ENCODE measurements at places on chromosomes 16 and 17.

DNA sequence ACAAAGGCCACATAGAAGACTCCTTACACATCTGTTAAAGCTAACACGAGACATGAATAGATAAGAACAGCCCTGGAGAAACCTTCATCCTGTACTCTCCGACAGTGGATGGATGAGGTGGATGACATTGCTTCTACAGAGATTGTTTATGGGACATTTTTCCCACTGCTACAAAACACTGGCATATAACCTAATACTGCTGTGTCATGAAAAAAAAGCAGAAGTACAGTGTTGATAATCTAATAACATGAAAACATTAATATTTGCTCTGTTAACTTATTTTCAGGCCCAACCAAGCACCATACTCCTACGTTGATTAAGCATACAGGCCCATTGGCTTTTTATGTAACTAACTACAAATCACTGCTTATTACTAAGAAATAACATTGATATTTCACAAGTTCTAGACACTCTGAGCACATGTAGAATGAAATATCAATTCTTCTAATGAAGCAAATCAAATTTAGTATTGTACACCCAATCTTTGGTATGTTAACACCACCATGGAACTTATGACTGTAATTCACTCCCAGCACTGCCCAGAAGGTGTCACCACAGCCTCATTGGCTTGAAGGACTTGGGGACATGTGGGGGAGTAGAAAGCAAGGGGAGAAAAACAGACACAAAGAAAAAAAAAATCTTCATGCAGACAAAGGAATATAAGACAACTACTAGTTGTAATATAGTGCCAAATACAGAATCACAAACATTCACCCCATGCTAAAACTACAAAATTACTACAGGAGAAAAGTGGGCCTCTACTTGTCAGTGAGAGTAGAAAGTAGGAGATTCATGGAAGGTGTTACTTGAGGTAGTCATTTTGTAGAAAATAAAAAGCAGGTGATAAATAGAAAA lies 330.0 kb upstream of the PMFBP1 start:
- peak; percentile 83 for DNase-seq

DNA sequence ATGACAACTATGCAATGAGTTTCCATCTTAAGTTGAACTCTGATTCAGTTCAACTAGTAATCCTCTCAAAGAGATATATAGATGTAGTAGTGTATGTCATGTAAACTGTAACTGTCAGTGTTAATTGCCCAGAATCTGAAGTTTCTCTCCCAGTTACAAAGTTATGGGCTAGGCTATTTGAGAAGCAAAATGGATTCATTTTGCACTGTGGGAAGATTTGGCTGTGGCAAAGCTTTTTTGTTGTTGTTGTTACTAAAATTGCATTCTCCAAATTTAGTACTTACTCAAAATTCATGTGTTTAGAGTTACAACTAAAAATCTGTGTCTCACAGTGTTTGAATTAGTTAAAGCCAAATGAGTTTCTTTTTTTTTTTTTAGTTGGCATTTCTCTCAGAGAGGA lies 219.0 kb downstream of the KCNJ2 start:
- DNase-seq, result no peak

GRCh38 chr17:39144416-39144840 lies 7.0 kb downstream of the PLXDC1 start:
- peak; percentile 85 for DNase-seq

- no peak for DNase-seq
Measured at GRCh38 chr16:74982256-74982655, 2.7 kb downstream of the WDR59 start.

DNA sequence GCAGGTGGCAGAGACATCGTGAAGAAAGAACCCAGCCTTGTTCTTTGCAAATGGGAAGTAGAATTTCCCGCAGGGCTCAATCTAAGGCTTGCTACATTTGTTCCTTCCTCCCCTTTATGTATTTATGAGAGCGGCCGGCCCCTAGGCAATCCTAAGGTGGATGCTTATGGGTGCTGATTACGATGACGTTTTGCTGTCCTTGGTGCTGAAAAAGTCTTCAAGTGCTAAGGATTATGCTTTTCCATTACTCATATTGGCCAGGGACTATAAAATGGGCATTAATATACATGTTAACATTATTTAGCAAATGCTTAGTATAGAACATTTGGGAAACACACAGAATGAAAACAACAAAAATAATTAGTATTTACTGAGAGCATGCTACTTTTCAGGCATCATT lies 313.3 kb upstream of the XYLT1 start:
- DNase-seq, result peak; percentile 60

DNA sequence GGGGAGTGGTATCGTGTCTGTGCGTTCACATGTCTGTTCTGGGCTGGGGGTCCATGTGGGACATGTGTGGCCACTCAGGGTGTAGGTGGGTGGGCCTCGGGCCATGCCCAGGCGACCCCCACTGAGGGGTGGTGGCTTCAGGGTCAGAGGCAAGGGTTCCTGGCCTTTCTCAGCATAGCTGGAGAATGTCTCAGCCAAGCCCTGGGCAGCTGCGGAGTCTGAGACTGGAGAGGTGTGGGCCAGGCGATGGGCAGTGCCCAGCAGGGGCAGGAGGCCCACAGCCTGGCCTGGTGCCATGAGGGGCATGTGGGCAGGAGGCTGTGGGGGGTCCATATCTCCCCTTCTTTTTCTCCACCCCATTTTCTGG lies 1.2 kb downstream of the FSCN2 start:
- DNase-seq, result no peak

- DNase-seq, result no peak
Measured at GRCh38 chr17:4607261-4607741, 23.0 kb downstream of the SMTNL2 start.

DNA sequence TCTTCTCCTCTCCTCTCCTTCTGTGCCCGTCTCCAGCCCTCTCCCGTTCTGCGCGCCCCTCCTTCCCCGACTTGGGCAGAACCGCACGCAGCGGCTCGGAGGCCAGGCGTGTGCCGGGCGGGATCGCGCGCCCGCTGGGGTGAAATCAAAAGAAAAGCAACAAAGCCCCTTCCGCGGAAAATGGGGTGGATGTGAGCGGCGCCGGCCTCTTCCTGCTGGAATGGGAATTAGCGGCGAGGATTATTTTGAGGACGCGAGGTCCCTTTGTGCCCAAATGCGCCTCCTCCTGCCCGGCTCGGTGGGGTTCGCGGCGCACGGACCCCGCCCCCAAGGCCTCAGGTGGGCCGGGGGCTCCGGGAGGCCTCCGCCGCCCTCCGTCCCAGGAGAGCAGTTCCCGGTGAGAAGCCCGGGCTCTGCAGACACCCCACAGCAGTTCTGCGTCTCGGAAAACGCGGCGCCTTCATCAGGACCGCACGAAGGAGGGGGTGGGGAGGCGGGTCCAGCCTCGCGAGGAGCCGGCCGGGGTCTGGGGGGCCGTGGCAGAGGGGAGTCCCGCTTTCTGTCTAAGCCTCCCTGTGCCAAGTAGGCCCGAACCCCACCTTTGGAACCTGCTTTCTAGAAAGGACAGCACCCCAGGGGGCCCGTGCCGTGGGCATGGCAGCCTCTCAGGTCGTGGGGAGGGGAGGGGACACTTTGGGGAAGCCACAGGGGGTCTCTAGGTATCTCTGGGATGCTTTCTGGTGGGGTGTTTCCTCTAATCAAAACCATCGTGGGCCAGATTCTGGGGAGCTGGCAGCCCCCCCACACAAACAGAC lies 91.0 kb upstream of the CBX4 start:
- no peak for DNase-seq

DNA sequence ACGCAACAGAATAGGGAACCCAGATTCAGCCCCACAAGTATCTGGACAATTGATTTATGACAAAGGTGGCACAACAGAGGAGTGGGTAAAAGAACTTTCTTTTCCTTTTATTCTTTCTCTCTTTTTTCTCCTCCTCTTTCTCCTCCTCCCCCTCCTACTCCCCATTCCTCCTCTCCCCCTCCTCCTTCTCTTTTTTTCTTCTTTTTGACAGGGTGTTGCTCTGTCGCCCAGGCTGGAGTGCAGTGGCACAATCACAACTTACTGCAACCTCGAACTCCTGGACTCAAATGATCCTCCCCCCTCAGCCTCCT lies 16.1 kb downstream of the GNGT2 start:
- no peak for DNase-seq

DNA sequence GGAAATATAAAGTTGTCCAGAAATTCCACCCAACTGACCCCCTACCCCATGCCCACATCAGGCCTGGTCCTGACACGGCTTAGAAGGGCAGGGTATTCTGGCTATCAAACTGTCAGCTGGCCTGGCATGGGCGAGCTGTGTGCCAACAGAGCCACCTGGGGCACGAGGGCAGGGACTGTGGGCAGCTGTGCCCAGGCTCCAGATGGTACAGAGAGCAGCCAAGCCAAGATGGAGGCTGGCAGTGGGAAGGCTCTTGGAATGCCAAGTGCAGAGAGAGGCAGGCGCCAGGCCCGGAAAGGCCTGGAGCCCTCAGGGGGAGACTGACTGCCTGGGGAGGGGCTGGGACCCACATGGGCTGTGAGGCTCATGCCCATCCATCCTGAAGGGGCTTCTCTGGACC lies 24.3 kb upstream of the PHF12 start:
- DNase-seq, result no peak

GRCh38 chr16:67865318-67865717 lies 7.5 kb upstream of the EDC4 start:
- no peak for DNase-seq

DNA sequence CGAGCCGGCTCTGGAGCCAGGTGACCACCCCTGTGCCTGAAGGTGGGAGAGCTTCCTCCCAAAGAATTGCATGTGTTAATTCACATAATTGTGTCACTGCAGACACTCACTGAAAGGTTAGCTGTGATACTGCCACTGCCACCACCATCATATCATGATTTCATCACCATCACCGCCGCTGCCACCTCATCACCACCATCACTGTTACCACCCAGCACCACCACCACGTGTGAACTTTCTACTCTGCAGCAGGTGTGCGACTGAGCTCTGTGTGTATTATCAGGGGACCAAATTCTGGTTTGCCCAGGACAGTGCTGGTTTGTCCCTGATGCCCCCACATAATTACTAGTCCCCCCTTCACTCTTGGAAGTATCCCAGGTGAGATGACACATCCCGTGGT lies 15.2 kb downstream of the BCAR1 start:
- no peak for DNase-seq

DNA sequence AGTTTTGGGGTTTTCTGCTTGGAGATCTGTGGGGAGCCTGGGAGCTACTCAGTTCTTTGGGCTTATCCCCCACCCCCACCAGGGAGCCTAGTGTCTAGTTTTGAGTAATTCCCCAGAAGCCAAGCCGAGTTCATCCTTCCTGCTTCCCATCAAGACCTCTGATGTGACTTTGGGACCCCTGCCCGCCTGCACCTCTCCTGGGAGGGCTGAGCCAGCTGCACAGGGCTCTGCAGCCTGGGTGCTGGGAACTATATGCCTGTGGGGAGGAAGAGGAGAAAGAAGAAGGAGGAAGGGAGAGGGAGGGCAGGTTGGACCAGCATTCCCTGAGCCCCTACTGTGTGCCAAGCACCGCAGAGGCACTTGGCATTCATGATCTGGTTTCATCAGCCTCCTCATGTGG lies 178.9 kb downstream of the TMEM132E start:
- DNase-seq, result no peak

- DNase-seq, result no peak
Measured at GRCh38 chr17:41836550-41837196, 641 bp upstream of the NT5C3B start.

DNA sequence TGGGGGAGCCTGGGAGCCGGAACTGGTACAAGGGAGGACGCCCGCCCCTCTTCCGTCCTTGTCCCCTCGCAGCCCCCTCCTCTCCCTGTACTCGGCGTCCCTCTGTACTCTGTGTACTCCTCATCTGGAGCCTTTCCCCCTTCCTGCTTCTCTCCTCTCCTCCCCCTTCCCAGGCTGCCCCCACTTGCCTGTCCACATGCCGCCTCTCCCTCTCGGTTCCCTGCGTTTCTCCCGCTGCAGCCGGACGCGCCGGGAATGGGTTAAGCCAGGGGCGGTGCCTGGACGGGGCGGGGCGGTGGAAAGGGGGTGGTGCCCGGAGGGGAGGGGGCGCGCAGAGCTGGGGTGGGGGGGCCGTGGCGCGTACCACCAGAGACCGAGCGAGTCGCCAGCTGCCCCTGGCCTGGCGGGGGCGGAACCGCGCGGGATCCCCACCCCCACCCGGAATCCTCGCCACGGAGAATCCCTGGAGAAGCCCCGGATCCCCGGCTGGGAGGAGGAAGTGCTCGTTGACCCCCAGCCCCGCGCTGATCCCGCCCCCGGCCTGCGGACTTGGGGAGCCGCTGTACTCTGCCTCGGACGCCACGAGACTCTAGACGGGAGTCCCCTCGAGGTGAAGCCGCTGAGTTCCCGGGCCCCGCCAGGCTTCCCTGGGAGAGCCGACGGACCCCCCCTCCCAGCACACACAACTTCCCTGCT lies 22.6 kb downstream of the GJD3 start:
- DNase-seq, result peak; percentile 70

GRCh38 chr17:77709594-77709993 lies 248.9 kb upstream of the TNRC6C start:
- no peak for DNase-seq

DNA sequence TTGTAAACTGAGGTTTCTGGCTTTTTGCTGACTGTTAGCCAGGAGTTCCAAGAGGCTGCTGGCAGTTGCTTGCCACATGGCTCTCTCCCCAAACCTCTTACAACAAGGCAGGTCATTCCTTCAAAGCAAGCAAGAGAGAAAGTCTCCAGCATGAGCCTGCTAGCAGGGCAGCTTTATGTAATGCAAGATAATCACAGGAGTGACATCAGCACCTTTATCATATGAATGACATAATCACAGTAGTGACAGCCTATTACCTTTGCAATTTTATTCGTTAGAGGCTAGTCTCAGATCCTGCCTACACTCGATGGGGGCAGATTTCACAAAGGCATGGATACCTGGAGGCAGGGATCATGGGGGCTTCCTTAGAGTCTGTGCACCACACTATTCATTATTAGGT lies 79.5 kb upstream of the KCNJ16 start:
- no peak for DNase-seq

DNA sequence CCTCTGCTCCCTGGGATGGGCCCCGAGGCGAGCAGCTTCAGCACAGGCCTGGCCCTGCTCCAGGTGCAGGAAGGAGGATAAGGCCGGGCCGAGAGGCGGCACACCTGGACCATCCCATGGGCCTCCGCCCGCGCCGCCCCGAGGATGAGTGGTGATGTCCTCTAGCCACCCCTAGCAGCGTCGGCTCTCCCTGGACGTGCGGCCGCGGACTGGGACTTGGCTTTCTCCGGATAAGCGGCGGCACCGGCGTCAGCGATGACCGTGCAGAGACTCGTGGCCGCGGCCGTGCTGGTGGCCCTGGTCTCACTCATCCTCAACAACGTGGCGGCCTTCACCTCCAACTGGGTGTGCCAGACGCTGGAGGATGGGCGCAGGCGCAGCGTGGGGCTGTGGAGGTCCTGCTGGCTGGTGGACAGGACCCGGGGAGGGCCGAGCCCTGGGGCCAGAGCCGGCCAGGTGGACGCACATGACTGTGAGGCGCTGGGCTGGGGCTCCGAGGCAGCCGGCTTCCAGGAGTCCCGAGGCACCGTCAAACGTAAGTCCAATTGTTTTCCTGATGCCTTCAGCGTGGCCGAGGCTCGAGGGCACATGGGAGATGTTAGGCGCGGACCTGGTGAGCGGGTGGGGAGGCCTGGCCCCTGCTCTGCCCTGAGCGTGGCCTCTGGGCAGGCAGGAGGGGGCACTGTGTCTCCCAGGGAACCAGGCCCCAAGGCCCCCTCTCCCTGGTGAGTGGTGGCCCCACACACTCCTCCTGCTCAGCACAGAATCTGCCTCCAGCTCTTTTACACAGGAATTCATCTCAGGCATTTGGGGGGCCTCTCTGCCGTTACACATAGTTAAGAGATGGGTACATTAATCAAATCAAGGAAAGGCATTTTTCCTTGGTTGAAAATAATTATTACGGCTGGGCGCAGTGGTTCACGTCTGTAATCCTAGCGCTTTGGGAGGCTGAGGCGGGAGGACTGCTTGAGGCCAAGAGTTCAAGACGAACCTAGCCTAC lies 855 bp downstream of the TMEM204 start:
- DNase-seq, result peak; percentile 4

- DNase-seq, result peak; percentile 20
Measured at GRCh38 chr16:12061336-12062055, 85.0 kb downstream of the SNX29 start.
